ENCODE measurements at places on chromosomes 5 and 9.

GRCh38 chr9:125653325-125653724 is 53.7 kb downstream of the MAPKAP1 start:
- no peak for DNase-seq

GRCh38 chr5:171956887-171957495 is 49.4 kb downstream of the FBXW11 start:
- DNase-seq, result no peak

GRCh38 chr9:129102791-129103594 is 7.6 kb downstream of the CRAT start:
- no peak for DNase-seq

DNA sequence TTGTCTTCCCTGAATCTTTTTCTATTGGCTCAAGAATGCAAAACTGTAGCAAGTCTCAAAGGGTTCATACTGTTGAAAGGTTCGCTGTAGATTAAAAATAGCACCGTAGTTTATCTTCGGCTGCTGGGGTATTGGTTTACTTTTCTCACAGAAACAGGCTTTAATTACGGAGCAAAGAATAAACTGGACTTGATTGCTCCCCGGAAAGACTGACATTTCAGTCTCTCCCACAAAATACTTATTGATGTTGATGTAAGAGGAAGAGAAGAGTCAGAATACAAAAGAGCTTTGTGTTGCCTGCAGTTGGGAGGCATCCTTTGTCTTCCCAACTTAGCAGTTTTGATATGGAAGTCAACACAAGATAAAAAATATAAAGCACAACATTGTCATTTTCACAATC is 183.9 kb upstream of the DMAC1 start:
- DNase-seq, result no peak

GRCh38 chr5:23721336-23721735 is 213.9 kb downstream of the PRDM9 start:
- no peak for DNase-seq

DNA sequence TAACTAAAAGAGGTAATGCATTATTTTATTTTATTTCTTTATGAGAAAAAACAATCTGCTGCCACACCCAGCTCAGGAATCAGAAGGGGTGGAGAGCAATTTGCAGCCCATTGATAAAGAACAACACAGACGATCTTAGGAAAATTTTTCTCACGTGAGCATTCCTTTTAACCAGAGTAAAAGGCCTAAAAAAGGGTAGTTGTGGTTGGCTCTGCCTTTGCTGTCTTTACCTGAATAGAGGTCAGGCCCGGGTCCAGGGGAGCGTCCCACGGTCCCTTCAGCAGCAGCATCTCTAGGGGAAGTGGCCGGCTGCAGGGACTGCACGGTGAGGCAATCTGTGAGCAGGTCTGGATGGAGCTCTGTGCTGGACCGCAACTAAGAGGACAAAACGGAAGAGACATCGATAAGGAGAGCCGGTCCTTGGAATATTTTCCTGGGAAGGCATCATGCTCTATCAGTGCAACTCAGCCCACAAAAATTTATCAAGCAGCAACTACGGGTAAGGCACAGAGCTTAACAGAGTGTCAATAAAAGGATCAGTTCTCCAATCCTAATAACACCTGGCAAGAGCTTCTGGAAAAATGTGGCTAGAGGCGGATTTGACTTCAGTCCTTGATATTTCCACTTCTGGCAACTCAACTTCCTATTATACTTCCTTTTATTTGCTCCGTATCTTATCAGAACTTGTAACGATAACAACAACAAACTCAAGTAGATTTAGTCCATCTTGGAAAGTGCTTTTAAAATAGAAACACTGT is 372.8 kb upstream of the RFX3 start:
- no peak for DNase-seq

DNA sequence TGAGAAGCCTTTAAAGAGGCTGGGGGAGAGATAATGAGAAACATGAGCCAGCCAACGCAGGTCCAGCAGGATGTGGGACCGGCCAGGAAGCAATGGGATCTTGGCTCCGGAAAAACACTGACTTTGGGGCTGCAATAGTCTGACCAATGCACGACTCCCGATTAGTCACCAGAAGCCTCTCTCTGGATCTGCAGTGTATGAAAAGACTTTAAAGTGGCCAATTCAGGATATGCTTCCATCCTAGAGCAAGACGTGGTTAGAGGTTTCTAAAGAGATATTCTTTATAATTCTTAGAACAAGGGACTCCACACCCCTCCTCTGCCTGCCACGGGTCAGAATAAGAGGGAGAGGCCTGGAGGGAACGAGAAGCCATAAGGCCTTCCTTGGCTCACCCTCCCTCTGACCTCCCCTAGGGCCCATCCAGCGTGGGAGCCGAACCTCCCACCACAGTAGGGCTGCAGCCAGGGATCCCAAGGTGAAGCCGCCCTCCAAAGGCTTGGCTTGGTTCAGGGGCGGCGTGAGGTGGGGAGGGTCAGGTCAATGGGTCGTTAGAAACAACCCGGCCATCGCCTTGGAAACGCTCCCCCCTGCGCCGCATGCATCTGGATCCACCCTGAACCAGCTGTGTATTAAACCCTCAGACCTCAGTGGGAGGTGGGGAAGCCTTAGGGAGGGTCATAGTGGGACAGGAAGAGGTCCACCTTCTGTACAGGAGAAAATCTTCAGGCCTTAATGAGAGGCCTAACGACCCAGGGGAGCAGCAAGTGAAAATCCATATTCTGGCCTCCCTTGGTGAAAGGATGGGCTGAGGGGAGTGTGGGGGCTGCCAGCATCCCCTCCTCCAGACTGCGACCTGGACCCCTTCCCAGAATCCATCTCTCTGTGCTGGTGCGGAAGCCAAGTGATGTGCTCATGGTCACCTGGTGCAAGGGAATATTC is 11.1 kb downstream of the FGF1 start:
- no peak for DNase-seq
